ENCODE measurements at places on chromosomes 7 and 10.
A peak's percentile ranks its signal among the peaks of the same experiment; 100 is the strongest.

DNA sequence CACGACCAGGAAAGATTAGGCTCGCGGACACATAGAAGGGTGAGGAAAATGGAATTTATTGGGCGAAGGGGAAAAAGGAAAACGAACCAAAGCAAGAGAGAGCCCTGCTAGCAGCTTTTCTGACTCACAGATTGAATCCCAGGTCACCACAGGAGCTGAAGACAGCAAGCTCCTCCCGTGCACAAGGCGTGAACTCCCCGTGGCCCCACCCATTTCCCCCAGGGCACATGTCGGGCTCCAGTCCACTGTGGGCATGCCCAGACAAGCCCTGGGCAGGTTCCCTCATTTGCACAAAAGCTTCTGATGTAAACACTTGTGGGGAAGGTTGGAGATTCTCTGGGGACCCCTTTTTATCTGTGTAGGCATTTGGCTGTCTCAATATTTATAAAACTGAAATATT, 582.4 kb downstream of the SUGCT start:
- DNase-seq = no peak

GRCh38 chr7:90886416-90886815, 290.3 kb downstream of the CDK14 start:
- DNase-seq = no peak

DNA sequence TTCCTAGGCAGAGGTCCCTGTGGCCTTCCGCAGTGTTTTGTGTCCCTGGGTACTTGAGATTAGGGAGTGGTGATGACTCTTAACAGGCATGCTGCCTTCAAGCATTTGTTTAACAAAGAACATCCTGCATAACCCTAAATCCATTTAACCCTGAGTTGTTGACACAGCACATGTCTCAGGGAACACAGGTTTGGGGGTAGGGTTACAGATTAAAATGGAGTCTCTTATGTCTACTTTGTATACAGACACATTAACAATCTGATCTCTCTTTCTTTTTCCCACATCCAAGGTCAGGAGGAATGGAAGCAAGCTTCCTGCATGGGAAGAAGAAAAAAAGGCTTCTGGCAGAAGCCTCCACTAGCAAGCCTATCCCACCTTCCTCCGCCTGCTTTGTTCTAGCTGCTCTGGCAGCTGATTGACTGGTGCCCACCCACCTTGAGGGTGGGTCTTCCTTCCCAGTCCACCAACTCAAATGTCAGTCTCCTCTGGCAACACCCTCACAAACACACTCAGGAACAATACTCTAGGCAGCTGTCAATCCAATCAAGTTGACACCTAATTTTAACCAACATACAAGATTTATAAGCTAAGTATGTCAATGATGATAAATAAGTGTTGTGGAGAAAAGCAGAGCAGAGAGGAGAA, 176.5 kb upstream of the CCZ1B start:
- DNase-seq = peak; percentile 44

GRCh38 chr10:80805343-80806020, 267.8 kb downstream of the SH2D4B start:
- DNase-seq = no peak

- DNase-seq = no peak
Observed at GRCh38 chr10:53314876-53315275, 542.3 kb upstream of the MBL2 start.

- DNase-seq = no peak
Observed at GRCh38 chr10:10626734-10627133, 390.9 kb upstream of the CELF2 start.

Data from NCI-H187 treated with DMSO at 0.1 percent for 48 hours (cell line).